Vagina (tissue), 2 donors: ENCODE measurements at places on chromosomes 1 and 21. TPM values are rescaled to one million over a fixed set of nuclear protein-coding genes. Genes with fewer than 3 reads are reported as not detected.
A peak's percentile ranks its signal among the peaks of the same experiment; 100 is the strongest.

GRCh38 chr1:167518331-167518700 is at the start of gene CD247:
Gene CD247, minus strand, starts transcription at chr1:167518529. Its CDS starts 64 bp downstream, at chr1:167518465.
- peak; percentile 65 for DNase-seq

GRCh38 chr1:162886705-162887104 is 25.7 kb upstream of the CCDC190 start:
- DNase-seq, result no peak

DNA sequence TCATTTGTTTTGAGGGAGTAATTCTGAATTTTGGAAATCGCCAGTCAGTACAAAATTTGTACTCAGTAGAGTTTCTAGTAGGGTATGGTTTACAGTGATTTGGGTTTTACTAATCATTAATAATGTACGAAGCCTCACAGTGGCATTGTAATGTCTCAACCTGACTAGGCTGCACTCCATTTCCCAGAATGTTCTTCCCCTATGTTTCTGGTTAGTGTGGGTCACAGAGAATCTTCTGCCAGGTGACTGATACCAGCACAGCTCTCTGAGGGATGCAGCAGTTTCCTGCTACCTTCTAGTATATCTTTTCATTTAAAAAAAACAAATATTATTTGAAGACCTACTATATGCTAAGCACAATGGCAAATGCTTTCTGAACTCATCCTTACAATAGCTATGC is 112.9 kb downstream of the PTPN14 start:
- DNase-seq, result no peak

Gene HENMT1
- 0.98 TPM for total RNA-seq

- DNase-seq, result no peak
Measured at GRCh38 chr1:221575605-221576004, 166.3 kb downstream of the DUSP10 start.

Gene GPR3
- total RNA-seq, result 0.74 TPM

DNA sequence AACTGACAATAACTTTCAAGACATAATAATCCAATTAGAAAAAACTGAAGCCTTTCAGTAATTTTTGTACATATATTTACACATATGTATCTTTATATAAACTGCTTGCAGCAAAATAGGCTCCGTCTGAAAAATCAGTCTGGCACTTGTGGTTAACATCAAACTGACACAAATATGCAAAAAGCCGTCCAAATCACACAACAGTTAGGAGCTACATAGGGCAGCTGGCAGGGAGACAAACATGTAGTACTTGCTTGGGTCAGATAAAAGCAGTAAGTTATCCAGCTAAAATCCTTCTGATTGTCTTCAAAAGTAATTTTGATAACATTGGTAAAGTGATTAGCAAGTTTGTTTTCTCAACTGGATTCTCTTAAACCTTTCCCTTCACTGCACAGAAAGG is 14.7 kb upstream of the GUCA2A start:
- DNase-seq, result no peak

- DNase-seq, result no peak
Measured at GRCh38 chr1:229035054-229035747, 235.7 kb upstream of the RAB4A start.
